Uterine smooth muscle cell (primary cell): ENCODE measurements at places on chromosomes 16 and 17. TPM values are rescaled to one million over a fixed set of nuclear protein-coding genes. Genes with fewer than 3 reads are reported as not detected.

Gene AMDHD2
- 78.5 and 97.8 TPM in 2 replicates for total RNA-seq

Gene HLF
- total RNA-seq: 0.33 TPM in 1 of 2 replicates, not detected in the other

Gene MMP15
- 1.00 and 4.2 TPM in 2 replicates for total RNA-seq

Gene PRM1
- total RNA-seq: not detected in 2 replicates

Gene COX10
- total RNA-seq: 12.5 and 16.5 TPM in 2 replicates
